ENCODE measurements at places on chromosomes 2 and 18.

DNA sequence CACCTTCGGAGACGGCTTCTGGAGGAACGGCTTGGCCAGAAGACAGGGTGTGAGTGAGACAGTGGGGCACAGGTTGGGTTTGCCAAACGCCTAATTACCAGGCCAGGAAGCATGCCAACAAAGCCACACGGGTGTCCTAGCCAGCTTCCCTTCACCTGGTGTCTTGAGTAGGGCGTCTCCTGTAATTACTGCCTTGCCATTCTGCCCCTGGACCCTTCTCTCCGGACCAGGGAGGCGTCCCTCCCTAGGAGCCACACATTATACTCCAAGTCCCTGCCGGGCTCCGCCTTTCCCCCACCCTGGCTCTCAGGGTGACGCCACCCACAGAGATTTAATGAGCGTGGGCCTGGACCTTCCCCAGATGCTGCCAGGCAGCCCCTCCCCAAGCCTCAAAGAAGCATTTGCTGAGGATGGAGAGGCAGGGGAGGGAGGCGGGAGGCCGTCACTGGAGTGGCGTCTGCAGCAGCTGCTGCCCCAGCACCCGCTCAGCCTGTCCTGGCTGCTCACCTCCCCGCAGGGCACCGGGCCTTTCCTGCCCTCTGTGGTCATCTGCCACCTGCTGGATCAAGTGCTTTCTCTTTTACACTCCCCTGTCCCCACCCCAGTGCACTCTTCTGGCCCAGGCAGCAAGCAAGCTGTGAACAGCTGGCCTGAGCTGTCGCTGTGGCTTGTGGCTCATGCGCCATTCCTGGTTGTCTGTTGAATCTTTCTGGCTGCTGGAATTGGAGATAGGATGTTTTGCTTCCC is 20.7 kb downstream of the FOSL2 start:
- no peak for DNase-seq

DNA sequence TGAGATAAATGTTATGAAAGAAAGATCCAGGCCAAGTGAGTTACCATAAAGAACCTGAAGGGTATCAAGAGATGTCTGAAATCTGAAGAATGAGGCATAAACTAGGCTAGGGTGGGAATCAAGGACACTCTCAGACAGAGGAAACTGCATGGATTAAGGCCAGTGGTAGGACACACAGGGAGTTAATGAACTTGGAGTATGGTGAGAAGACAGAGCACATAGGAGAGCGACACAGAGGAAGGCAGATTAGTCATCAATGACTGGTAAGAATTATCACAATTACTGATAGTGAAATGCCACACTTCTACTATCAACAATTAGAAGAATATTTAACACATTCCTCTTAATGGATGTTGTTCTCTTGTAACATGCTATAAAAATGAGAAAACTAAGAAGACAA is 76.9 kb downstream of the TTC21B start:
- no peak for DNase-seq

GRCh38 chr2:149562324-149562723 is 25.3 kb downstream of the MMADHC start:
- no peak for DNase-seq

DNA sequence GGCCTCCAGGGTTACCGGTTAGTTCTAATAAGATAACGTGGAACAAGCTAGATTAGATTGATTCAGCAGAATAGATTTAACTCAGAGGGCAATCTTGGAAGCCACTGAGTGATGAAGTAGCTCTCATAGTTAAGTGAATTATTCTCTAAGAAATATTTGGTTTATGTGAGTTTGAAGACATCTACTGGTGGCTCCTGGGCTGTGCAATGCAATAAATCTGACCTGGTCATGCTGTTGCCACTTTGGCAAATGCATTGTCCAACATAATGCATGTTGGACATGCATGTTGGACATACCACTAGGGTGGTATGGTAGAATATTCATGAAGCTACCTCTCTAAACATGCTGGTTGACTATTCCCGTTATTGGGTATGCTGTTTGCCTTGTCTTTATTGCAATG is 493.7 kb upstream of the VRK2 start:
- no peak for DNase-seq

DNA sequence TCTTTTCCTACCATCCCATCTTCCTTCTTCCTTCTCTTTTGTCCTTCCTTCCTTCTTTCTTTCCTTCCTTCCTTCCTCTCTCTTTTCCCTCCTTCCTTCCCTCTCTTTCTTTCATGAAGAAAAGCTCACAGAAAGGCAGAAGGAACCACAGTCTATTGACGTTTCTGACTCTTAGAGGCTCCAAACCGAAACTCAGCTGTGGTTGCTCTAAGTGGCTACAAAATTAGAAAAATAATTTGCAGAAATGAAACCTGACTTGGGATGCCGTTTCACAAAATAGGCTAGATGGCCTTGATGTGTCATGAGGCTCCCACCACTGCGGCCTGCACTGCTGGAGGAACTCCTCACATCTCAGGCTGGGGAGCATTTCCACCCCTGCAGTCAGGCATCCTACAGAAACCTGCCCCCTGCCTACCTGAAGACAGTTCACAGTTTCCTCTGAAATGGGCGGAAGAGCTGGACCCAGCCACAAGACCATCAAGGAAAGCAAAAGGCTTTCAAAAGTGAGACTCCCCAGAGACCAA is 165.6 kb downstream of the SMAD7 start:
- no peak for DNase-seq
